ENCODE measurements at places on chromosomes 5 and 9.

GRCh38 chr5:132662004-132662401 lies 4.0 kb downstream of the IL13 start:
- no peak for DNase-seq

- DNase-seq: peak; percentile 91
These were observed at the start of gene VDAC1 for GRCh38 chr5:134004626-134005416. VDAC1 (minus strand) TSS chr5:134004975; CDS start chr5:133993012, 11,963 bp downstream.

DNA sequence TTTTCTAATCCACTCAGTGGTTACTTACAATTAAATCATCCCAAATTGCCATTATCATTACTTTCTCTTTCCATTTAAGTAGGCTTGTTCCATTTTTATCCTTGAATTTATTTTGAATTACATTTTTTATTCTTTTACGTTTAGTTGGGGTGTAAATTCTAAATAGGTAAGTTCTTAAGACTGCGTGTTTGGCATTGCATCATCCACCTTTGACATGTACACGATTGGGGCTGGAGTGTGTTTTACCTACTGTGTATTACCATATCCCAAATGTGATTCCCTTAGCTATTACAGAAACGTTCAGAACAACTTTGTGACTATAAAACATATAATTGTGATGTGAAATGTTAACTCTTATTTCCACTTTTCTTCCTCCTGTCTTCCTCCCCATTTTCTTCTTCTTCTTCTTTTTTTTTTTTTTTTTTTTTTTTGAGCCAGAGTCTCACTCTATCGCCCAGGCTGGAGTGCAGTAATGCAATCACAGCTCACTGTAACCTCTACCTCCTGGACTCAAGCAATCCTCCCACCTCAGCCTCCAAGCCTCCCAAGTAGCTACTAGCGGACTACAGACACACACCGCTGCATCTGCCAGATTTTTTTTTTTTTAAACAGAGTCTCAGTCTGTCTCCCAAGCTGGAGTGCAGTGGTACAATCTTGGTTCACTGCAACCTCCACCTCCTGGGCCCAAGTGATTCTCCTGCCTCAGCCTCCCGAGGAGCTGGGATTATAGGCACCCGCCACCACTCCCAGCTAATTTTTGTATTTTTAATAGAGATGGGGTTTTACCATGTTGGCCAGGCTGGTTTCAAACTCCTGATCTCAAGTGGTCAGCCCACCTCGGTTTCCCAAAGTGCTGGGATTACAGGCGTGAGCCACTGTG lies 16.7 kb downstream of the MARVELD2 start:
- no peak for DNase-seq

- peak; percentile 87 for DNase-seq
These were observed 5.1 kb upstream of the CDX1 start for GRCh38 chr5:150161242-150162141.

DNA sequence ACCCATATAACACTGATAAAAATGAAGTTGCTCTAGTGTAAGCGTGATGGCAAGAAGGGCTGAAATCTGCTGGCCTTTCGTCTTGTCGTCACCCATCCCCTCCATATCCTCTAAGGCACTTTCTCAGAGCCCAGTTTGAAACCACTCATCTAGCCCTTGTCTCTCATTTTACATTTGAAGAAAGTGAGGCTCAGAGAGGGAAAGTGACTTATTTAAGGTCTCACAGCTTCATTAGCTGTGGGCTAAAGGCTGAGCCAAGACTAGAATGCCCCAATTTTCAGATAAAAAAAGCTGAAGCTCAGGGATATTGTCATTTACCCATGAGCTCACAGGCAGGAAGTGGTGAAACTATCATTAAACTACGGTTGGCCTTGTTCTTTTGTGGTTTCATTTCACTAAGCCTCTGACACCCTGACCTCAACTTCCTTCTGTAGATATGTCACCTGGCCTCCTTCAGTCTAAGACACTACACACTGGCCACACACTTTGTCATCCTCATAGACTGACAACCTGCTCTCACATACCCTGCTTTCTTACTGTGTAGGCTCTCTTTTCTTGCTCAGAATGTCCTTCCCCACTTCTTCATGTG lies 176.7 kb upstream of the DMAC1 start:
- no peak for DNase-seq

DNA sequence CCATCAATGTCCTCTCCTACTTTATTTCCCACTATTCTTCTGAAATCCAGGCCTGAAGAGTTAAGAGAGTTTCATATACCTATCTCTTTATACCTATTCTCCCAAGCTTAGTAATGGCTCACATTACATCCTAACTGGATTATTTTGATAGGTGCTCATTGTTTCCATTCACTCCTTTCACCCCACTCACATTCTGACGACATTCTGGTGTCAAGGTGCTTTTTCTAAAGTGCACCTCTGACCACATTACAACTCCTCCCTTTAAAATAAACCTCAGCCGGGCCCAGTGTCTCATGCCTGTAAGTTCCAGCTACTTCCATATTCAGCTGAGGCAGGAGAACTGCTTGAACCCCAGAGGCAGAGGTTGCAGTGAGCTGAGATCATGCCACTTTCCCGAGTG lies 417.1 kb downstream of the BNC2 start:
- no peak for DNase-seq

GRCh38 chr5:96283589-96283988 lies 149.5 kb downstream of the PCSK1 start:
- no peak for DNase-seq

DNA sequence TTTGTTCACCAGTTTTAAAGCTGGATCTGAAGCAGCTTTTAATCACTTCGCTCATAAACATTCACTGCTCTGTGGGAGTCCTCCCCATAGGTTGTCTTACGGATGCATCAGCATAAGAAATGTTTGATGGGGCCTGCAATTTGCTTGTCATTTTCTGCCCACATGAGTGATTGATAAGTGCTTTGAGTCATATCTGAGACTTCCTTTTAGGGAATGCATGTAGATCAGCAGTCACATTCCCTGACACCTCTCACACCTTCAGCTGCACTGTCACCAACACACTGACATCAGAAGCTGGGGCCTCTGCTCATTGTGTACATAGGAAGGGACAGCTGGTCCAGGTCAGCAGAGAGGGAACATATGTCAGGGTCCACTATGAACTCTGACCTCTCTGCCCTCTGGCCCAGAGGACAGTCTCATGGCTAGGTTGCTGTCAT lies 84.1 kb upstream of the SPATA31D4 start:
- no peak for DNase-seq

GRCh38 chr5:133797167-133797566 lies 171.3 kb downstream of the C5orf15 start:
- no peak for DNase-seq

- DNase-seq: no peak
These were observed 55.0 kb upstream of the BNC2 start for GRCh38 chr9:16925426-16925825.

DNA sequence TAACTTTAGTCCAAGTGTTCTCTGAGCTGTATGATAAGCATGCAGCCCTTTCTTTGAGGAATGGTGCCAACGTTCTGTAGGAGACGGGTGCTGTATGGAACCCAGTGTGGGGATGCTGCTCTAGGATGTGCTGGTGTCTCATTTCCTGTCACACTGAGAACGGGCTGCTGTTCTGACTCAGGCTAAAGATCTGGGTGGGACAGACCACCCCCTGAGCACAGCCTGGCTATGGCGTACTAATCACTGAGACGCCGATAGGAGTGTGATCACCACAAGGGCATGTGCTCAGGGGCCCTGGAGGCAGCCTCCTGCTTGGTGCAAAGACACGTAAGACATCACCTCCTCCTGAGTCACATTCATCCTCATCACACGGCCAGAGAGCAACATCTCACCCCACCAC lies 240.4 kb downstream of the IRX2 start:
- DNase-seq: peak; percentile 55

DNA sequence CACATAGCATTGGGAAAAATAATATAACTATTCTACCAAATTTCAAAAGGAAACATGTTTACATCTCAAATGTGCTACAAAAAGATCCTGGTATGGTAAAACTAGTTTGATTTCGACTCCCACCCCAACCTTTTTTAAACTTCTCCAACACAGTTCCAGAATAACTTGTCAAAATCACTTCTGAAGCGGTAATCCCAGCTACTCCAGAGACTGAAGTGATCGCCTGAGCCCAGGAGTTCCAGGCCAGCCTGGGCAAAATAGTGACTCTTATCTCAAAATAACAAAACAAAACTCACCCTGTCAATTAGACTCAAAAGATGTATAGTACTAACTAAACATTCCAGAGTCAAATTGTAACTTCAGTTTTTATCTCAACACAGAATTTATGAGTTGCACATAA lies 71.3 kb upstream of the RNF38 start:
- DNase-seq: no peak

GRCh38 chr9:135290086-135290485 lies 189.5 kb upstream of the PPP1R26 start:
- no peak for DNase-seq

DNA sequence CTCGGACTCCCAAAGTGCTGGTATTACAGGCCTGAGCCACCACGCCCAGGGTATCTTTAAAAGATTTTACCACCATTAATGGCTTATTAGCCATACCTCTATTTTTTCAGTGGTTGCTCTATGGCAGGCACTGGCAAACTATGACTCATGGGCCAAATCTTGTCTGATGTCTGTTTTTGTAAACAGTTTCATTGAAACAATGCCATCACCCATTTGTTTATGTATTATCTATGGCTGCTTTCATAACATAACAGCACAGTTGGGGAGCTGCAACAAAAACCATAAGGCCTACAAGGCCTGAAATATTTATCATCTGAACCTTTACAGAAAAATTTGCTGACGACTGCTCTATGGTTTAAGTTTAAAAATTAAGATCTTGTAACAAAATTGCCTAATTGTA lies 66.8 kb downstream of the SLC38A9 start:
- DNase-seq: no peak

DNA sequence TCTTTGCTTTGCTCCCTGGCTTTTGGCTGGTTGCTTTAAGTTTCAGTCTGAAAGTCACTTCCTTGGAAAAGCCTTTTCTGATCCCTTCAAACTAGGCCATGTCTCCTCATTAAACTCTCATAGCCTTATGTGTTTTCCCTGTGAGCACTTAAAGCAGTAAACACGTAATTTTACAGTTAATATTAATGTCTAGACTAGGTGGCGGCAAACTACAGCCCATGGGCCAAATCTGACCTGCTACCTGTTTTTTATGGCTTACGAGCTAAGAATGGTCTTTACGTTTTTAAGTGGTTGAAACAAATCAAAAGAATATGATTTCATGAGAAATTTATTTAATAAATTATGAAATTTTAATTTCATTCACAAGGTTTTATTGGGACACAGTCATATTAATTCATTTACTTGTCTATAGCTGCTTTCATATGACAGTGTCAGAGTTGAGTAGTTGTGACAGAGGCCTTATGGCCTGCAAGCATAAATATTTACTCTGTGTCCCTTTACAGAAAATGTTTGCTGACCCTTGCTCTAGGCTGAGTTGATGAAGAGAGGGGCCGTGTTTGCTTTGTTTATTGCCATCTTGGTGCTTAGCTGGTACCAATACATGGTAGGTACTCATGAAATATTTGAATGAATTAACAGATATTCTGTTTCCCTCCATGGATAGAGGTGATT lies 7.4 kb downstream of the SLC44A1 start:
- DNase-seq: no peak

DNA sequence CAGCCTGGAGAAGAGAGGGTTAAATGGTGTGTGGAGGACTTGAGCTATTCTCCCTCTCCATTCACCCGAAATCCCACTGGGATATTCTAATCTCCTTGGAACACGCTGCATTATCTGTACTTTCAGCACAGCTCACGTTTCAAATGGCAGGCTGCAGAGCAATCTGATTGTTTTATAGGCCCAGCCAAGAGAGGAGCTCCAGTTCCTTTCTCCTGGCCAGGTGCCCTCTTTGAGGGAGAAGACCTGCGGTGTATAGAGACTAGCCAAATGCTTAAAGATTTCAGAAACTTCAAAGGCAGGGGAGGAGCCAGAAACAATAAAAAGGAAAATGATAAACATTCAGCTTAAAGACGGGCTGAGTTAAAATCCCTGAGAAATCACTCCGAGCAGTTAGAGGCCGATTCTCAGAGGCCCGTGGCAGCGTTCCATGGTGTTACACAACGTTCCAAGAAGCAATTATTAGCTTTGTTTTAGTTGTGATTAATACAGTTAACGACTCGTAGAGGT lies 564.0 kb upstream of the KLF4 start:
- no peak for DNase-seq

- DNase-seq: no peak
These were observed 3.2 kb downstream of the MAP1B start for GRCh38 chr5:72110394-72111013.

GRCh38 chr9:90815183-90815943 lies 13.7 kb downstream of the SYK start:
- DNase-seq: no peak

GRCh38 chr5:137672001-137672400 lies 63.9 kb downstream of the KLHL3 start:
- no peak for DNase-seq

GRCh38 chr9:114291886-114292590 lies 30.9 kb upstream of the ORM1 start:
- DNase-seq: no peak

DNA sequence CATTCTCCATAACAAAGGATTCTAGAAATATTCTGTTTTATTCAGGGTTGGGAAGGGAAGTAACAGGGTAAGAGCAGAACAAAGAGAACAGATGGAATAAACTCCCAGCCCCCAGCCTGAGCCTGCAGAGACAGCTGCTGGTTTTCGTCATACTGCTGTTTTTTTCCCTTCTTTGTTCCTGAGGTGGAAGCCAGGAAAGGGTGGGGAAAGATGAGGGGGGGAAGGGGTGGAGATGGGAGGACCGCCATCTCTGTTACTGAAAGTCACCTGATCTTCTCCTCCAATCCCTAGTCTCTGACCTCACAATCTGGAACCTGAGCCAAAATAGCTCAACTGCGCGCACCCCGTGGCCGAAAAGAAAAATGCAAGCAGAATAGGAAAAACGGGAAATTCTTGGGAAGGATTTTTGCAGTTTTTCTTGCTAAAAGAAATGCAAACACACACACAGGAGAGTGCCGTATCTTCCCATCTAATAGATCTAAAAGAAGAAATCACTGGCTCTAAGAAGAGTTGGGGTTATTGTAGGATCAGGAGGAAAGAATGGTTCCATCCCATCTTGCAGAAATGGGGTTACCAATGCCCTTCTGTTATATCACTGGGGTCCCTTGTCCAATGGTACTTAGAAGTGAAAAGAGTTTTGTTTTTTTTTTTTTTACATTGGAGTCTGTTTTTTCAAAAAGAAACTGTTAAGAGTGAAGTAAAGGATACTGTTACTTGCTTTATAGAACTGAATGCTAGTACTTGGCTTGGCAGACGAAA lies 57.9 kb downstream of the DIAPH1 start:
- peak; percentile 90 for DNase-seq

- DNase-seq: no peak
These were observed 73.9 kb downstream of the MVB12B start for GRCh38 chr9:126400571-126400970.
